Activated naive CD4-positive, alpha-beta T cell treated with anti-CD3 and anti-CD28 coated beads, Interleukin-2, amount 50 U/mL, for 16 hours (primary cell): ENCODE measurements at places on chromosomes 7 and 10.

DNA sequence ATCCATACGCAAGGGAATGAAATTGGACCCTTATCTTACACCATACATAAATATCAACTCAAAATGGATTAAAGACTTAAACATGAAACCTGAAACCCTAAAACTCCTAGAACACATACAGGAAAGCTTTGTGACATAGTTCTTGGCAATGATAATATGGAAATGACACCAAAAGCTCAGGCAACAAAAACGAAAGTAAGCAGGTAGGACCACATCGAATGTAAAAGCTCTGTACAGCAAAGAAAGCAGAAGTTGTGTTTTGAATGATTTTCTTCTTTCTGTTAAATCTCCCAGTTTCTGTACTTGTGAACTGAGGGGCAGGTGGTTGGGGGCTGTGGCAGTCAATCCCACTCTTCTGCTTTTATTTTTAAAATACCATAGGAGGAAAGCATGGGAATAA lies 368.4 kb upstream of the PODXL start:
- no peak for DNase-seq

DNA sequence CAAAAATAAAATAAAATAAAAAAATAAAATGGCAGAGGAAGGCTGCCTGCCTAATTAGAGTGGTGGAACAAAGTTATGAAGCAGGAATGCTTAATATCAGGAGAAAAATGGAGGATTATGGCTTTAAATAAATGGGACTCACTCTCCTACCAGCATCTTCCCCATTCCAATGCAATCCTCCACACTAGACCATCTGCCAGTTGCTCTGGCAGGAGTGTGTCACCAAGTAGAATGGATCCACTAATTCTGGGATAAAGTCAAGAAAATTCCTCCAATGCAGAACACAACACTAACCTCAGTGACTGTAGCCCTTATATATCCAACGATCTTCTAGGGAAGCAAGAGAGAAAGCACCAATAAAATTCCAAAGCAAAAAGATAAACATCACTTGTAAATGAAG lies 112.5 kb upstream of the ARID5B start:
- DNase-seq, result no peak

GRCh38 chr7:21944616-21945453 lies 864 bp downstream of the CDCA7L start:
- DNase-seq, result peak; percentile 49

DNA sequence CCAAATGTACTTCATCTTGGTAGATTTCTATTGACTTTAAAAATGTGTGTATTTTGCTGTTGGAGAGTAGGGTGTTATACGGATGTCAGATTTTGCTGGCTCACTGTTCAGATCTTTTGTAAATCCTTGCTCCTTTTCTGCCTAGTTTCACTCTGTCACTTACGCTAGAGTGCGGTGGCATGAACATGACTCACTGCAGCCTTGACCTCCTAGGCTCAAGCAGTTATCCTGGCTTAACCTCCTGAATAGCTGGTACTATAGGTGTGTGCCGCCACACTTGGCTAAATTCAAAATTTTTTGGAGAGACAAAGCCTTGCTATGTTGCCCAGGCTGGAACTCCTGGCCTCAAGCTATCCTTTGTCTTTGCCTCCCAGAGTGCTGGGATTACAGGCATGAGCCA lies 29.4 kb downstream of the BMS1 start:
- no peak for DNase-seq

- no peak for DNase-seq
Measured at GRCh38 chr10:28761084-28761846, 83.9 kb downstream of the BAMBI start.

DNA sequence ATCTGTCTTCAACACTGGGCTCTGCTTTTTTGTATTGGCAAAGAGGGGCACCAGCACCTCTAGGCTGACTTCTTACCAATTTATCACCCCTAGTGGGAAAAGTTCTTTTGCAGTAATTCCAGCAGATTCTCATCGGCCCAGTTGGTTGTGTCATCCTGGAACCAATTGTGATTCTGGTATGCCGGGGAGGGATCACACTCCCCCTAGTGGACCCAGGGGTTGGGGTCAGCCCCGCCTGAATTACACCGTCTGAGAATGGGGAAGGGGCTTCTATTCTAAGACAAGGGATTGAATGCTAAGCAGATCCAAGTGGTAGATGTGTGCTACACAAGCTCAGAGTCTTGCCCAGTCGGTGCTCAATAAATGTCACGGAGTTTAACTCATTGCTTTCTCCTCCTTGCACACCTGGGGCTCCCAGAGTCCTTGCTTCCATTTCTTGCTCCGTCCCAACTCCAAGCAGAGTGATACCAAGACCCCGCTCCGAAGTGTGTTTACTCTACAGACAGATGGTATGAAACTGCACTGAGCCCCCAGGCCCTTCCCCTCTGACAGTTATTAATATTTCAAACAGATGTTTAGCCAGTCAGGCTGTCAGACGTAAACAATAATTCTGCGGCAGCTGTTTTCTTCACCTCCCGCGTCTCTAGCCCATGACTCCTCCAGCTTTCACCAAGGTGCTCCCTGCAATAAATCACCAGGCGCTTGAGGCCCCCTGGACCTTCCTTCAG lies 71.9 kb downstream of the C10orf105 start:
- DNase-seq, result no peak

- DNase-seq, result no peak
Measured at GRCh38 chr10:67837541-67838314, at the start of gene DNAJC12. TSS of gene DNAJC12 (minus strand) at chr10:67838188. CDS start at chr10:67838011, 177 bp downstream.

DNA sequence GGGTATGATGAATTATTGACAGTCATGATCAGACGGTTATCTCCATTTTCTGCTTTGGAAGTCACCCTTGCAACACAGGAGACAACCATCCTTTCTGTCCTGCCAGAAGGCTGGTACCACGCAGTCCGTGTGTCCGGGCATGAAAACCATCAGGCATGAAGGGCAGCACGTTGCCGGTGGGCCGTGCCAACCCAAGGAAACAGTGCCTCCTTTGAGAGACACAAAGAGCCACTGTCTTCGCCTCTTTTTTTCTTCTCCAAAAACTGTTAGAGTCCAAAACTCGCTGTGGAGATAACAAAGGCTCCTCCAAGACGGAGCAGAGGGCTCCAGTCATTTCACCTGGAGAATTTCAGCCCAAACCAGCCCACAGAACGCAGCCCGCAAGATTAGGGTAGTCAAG lies 60.4 kb upstream of the ARHGAP21 start:
- no peak for DNase-seq

DNA sequence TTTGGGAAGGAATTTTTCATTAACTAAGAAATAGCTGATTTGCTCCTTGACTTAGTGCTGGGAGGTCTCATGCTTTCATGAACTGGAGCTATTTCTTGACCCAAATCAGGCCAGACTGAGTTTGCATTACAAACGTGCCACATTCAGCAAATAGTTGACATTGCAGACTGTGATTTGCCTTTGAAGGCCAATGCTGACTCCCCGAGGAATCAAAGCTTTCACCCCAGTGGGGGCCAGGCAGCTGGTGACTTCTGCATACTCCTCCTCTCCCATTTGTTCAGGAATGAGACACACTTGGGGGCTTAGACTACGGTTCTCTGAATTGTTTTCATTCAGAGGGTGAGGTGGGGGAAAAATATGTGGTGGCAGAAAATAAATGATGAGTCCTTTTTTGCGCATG lies 111.0 kb upstream of the JAZF1 start:
- DNase-seq, result no peak

GRCh38 chr7:110760341-110760740 lies 330.6 kb upstream of the LRRN3 start:
- DNase-seq, result no peak

DNA sequence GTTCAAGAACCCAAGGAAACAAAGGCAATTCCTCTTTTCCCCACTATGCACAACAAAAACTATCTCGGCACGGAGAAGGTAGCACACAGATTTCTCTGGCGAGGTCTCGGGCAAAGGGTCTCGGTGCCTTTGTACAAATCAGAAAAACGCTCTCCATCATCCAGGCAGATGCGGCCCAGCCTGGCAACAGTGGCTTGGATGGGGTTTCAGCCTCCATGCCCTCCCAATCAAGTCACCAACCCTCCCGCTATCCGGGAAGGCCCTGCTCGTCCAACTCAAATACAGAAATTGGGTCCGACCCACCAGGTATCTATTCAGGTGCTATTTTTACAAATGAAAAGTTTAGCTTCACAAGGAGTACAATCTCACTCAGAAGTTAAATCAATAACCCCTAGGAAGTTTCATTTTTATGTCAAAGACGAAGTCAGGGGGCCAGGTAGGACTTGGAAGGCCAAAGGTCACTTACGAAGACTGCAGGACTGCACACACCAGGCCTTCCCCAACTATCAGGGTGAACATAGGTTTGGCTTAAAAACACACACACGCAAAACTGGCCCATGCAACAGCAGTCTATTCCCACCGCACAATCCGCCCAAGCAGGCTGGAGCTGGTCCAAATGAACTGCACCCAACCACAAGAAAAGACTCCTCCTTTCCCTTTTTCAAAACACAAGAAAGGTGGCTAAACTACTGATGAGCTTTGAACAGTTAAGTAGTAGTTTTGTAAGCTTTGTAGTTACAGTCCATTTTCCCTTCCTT lies 43.0 kb downstream of the GNA12 start:
- DNase-seq, result no peak

DNA sequence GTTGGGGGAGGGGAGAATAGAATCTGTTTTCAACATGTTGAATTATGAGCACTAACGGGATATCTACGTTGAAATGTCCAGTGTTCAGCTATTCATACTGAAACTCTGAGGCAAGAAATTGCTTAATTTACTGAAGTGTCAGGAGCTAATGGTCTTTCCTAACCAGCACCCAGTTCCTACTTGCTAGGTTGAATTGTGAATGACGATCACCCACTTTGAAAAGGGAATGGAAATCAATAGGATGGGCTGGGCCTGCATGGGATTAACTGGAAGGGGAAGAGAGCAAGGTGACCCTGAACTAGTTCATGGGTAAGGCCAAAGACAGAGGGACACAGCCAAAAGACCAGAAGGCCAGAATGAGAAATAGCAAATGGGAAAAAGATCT lies 51.3 kb downstream of the HIPK2 start:
- no peak for DNase-seq

- peak; percentile 15 for DNase-seq
Measured at GRCh38 chr7:27151931-27152815, at the start of gene HOXA3. TSS of gene HOXA3 (minus strand) at chr7:27152583. CDS start at chr7:27110640, 41,943 bp downstream.

- no peak for DNase-seq
Measured at GRCh38 chr10:97482381-97482780, 15.8 kb downstream of the MMS19 start.

DNA sequence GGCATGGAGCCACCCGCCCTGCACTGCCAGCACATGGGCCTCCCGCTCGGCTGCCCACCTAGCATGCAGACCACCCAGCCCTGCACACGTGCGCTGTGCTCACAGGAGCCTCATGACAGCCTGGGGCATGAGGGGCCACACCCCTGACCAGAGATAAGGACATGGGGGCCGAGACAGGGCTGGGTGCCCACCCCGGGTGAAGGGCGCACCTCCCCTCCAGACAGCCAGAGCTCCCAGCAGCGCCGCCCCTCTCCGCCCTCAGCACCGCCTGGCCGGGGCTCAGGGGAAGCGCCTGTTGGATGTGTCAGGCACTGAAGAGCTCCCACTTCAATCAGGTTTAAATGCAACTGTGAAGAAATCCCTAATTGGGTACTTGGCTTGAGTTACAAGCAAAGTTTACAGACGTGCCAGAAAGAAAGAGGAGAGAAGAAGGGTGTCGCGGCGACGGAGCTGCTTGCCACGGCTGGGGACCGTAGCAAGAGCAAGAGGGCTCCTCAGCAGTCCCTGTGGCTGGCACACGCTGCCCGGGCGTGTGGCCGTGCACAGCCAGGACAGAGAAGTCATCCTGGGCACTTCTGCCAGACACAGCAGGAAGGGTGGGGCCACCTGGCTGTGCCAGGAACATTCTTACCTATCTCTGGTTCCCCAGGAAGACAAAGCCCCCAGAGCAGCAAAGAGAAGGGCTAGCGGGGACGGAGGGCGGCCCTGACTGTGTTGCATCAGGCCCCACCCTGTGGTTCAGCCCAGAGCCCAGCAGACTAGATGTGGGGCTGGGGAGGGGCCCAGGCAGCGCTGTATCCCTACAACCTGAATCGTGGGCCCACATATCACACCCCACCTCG lies 247.4 kb downstream of the ELFN1 start:
- DNase-seq, result no peak

GRCh38 chr10:98396096-98397063 lies 18.6 kb downstream of the PYROXD2 start:
- no peak for DNase-seq

GRCh38 chr7:133437544-133437943 lies 184.7 kb downstream of the EXOC4 start:
- no peak for DNase-seq

GRCh38 chr10:1546431-1547110 lies 190.8 kb downstream of the ADARB2 start:
- no peak for DNase-seq

DNA sequence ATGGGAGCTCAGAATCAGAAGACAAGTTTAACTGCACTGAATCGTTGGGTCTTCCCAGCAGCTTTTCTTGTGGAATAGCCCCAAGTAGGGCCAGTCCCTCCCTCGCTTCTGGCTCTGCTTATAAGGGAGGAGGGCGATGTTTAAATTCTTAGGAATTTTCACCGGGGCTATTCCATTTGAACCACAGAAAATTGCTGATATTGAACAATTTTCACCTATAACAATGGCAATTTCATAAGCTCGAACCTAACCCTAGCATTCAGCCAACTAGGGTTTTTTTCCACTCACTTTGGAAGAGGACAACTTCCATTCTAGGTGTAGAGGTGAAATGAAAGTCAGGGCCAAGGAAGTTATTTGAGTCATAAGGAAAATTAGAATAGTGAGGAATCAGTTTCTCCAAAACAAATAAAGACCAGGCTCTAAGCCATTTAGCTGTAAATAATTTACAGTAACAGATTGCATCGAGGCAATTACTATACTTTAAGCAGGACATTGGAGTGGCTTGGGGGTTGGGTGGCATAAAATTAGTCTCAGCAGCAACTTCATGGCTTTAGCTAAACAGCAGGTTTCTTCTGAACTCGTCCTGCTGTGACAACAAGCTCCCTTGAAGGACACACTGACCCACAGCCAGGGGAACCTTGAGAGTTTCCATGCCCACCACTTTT lies 1.5 kb upstream of the ATP6V0A4 start:
- DNase-seq, result no peak

- DNase-seq, result no peak
Measured at GRCh38 chr7:3825491-3825890, 524.4 kb downstream of the SDK1 start.

DNA sequence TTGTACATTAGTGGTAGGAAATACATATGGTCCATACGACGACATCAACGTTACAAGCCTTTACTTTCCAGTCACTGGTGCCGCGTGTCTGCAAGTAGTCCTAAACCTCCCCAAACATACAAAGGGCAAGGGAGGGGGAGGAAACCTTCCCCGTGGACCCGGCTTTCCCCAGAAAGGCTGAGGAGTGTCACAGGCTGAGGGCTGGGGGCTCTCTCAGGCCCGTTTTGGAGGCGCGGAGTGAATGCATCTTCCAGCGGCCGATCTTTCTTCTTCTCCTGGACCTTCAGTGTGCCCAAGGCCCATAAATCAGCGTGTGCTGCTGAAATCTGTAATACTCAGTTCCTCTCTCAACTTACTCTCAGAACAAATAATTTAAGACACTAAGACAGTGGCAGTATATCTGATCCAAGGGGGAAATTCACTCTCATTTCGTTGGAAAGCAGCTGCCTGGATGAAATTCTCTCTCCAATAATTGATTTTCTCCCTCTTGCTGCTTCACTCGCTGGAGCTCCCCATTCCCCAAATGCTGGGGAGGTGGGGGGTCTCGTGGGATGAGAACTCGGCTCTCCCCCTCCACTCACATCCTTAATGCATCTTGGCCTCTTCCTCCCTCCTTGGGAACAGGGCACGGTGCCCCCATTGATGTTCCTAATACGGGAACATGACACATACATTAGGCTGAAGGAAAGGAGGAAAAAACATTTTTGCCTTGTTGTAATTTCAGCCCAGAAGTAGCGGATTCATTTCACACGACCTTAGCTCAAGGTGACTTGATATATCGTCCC lies 126.1 kb downstream of the ADARB2 start:
- DNase-seq, result no peak
